ENCODE measurements at places on chromosomes 1 and 21.

- no peak for DNase-seq
Observed at GRCh38 chr1:24045771-24046170, 65.6 kb upstream of the SRSF10 start.

DNA sequence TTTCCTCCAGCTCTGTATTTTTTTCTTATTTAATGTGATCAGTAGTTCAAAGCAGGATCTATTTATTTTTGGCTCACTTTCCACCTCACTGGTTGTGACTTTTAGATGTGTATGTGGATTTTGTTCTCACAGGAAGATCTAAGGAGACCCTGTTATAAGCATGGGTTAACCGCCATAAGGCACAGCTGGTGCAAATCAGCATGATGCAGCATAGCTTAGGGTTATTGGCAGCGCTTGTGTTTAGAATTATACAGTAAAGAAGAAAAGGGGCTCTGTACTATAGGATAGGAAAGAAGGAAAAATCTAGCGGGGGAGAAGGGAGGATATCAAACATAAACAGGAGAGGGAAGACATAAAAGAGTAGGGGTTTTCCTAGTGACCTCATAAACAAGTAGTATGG, 26.9 kb upstream of the RGL1 start:
- DNase-seq, result no peak

GRCh38 chr21:19712441-19712840, 1285.8 kb upstream of the NCAM2 start:
- DNase-seq, result no peak

DNA sequence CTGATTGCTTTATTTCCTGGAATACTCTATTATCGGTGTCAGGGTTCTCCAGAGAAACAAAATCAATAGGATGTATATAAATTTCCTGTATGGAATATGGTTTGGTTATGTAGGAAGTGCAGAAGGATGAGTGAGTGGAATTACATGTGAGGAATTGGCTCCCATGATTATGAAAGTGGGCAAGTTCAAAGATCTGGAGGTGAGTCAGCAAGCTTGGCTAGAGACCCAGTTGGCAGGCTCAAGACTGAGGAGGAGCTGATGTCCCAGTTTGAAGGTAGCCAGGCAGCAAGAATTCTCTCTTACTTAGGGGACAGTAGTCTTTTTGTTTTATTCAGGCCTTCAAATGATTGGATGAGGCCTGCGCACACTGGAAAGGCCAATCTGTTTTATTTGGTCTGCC, 57.5 kb downstream of the MAP3K7CL start:
- no peak for DNase-seq

Measured in GOT3 (cell line).